ENCODE measurements at places on chromosomes 2 and 18.

DNA sequence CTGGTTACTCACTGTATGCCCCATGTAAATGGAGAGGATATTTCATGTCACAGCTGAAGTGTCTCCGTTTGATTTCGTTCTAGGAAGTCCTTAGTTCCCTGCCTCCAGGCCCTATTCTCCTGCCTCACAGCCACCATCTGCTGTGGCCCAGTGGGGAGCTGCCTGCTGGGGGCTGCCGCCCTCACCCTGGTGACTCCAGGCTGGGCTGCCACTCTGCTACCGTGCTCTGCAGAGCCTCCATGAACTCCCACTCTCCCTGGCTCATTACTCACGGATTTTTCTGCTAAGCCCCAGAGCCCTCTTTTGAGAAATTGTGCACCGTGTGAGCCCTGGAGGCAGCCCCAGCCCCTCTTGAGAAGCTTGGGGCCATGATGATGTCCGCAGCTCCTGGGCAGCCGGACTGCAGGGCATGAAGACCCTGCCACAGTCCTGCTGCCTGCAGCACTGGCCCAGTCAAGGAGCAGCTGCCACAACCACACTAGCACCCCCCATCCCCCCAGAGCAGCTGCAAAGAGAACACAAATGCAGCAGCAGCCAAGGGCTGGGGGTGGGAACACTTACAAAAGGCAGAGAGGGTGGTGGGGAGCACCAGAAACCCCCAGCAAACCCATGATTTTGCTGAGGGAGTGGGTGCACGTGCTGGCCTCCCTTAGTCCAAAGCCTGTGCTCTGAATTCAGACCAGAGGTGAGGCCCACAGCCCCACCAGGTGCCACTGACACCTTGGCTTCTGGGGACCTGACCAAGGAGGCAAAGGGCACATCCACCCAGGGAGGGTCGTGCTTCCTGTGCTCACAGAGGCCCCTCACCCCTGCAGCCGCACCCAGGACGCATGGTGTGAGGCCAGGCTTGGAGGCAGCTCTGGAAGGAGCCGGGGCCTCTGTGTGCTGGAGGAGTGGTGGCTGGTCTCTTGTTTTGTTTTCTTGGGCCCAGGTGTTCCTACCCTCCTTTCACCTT, 270.2 kb upstream of the RAB6C start:
- DNase-seq, result no peak

DNA sequence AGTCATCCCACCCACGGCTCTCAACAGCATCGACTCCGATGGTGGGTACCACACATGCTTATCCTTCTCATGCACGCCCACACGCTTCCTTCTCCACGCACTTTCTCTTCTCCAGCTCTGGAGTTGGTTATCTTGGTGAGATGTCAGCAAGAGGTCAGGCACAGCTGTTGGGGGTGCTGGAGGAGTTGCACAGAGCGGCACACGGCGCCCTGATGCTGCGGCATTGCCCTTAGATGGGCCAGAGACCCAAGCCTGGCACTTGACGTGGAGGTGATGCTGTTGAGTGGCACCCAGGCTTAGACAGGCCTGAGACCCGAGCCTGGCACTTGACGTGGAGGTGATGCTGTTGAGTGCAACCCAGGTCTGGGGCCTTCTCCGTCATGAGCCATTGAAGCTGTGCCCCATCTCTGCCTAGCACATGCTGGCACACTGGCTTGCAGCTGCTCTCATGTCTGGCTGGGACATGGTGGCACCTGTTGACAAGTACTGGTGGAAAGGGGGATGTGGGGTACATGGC, 83.2 kb downstream of the DGKD start:
- DNase-seq, result no peak

DNA sequence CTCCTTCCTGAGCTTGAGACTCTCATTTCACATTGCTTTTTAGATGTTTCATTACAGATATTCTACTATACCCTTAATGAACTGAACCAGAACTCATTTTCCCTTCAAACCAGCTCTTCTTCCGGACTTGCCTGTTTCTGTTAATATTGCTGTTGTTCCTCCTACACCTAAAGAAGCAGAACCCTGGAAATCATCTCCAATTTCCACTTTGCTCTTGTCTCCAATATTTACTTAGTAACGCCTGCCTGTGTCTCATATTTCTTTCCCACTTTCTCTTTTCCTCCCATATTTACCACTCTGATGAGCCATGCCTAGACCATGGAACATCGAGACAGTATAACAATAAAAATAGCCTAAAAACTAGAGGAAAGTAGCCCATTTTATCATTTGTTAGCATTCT, 17.9 kb upstream of the GMCL1 start:
- no peak for DNase-seq

DNA sequence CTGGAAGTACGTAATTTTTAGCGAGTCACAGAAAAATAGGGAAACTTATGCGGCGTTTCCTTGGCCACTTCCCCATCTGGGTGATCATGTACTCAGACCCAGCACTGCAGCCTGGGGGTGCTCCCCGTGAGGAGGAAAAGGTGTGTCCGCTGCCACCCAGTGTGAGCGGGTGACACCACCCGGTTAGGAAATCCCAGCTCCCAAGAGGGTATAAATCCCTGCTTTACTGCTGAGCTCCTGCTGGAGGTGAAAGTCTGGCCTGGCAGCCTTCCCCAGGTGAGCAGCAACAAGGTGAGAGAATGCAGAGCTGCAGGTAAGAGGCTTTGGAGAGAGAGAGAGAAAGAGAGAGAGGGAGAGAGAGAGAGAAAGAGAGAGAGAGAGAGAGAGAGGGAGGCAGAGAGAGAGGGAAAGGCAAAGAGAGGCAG, at the start of gene IL1R2:
IL1R2 (plus strand) TSS at position 240 of the 425 bp plus-strand sequence. CDS start 16,616 bp downstream, outside the sequence.
- no peak for DNase-seq

DNA sequence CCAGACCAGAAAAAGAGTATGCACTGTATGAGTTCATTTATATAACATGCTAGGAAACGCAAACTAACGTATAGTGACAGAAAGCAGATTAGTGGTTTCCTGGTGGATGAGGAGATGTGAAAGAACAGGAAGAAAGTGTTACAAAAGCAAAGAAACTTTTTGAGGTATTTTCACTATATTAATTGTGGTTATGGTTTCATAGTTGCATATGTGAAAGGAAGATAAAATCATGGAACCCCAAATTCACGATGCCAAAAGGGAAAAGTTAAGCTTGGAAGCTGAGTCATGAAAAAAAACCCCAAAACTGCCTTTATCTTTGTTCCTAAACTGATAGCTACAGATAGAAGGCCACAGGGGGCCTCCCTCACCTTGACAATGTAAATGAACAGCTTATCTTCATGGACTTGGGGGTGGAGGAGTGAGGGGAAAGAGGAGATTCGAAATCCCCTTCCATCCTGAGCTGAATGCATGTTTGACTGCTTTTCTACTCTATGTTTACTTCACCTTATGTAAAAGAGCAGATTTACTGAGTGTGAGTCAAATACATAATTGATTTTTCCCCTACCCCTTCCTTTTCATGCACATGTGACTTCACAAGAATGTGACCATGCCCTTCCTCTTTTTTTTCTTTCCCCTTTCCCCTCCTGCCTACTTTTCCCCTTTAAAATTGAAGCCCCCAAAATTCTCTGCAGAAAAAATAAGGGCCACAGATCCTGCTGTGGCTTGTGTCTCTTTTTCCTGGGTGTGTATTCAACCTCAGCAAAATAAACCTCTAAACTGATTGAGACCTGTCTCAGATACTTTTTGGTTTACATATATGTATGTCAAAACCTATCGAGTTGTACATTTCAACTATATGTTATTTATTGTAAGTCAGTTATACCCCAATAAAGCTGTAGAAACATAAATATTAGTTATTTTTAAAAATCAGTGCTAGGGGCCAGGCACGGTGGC, 100.1 kb upstream of the TLK1 start:
- DNase-seq, result no peak
